ENCODE measurements at places on chromosomes 4 and X. TPM values are rescaled to one million over a fixed set of nuclear protein-coding genes. Genes with fewer than 3 reads are reported as not detected.
A peak's percentile ranks its signal among the peaks of the same experiment; 100 is the strongest.

Gene RAB9A
- 22.2 TPM for total RNA-seq

GRCh38 chr4:108813261-108813660, 50.4 kb upstream of the ETNPPL start:
- no peak for DNase-seq

Gene TEX13B
- total RNA-seq = not detected

DNA sequence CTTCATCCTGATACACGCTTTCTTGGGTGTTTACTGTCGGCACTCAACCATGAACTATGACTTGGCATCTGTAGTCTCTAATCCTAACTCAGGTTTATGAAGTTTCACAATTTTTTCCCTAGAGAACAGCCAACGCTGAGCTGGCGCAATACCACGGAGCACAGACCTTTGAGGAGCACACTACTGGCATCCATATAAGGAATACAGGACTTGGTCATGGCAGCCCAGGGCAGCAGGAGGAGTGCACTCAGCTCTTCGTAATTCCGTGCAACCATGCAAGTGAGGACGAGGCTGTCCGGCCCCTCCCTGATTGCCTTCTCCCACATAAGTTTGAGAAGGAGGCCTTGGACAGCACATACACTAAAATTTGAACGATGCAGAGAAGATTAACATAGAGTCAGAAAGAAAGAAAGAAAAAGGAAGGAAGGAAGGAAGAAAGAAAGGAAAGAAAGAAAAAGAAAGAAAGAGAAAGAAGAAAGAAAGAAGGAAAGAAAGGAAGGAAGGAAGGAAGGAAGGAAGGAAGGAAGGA, 41.0 kb upstream of the PDLIM5 start:
- peak; percentile 51 for DNase-seq

DNA sequence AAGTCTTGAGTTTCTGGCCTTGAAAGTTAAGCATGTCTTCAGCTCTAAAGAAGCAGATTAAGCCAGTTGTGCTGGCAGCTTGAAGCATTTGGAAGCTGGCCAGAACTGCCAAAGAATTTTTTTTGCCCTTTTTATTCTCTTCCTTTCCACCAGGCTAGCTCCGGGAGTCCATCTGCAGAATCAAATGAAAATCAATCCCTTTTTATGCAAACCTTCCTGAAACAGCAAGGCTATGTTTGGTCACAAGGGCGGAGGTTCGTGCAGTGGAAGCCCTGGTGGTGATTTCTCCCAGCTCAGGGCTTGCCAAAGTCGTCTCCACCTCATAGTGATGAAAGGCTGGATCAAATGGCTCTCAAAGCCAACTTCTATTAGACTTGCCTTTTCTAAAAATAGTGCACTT, 21.6 kb upstream of the C4orf54 start:
- DNase-seq = peak; percentile 43

DNA sequence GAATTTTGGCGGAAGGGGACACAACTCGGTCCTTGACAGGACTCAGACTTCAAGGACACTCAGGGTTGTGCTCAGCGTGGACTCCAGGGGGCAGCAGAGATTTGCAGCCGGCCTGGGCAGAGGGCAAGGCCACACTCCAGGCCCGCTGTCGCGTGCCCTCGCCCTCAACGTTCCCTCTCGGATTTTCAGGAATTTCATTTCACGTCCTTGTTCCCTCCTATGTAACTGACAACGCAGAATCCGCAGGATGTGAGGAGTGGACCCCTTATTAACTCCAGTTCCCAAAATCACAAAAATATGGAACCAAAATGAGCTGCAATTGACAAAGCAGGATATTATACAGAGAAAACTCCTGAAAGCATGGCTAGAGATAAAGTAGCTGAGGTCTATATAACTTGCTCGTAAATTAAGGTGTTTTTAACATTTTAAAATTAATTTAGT, 21.0 kb upstream of the DCTD start:
- DNase-seq = peak; percentile 72

- no peak for DNase-seq
Measured at GRCh38 chr4:151215295-151215694, 61.7 kb upstream of the PRSS48 start.

Gene SOD3
- 64.2 TPM for total RNA-seq

- DNase-seq = no peak
Measured at GRCh38 chr4:132651196-132651595, 497.9 kb upstream of the PCDH10 start.

DNA sequence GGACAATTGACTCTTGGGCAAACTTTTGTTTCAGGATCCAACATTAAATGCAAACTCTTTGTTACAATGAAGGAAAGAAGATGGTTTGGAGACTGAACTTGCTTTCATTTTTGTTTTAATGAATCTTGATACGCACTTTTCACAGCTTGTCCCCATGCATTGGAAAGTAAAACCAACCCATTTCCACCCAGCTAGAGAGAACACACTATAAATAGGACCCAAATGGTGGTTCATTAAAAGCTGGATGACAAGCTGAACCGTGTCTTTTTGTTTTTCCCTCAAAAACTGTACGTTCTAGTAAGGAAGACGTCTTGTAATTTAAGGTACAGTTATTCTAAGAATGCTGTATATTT, 95.3 kb upstream of the EGFL6 start:
- no peak for DNase-seq

- no peak for DNase-seq
Measured at GRCh38 chr4:154329268-154329868, 162.2 kb downstream of the DCHS2 start.

GRCh38 chrX:135354288-135354687, 45.0 kb downstream of the ETDC start:
- DNase-seq = no peak

DNA sequence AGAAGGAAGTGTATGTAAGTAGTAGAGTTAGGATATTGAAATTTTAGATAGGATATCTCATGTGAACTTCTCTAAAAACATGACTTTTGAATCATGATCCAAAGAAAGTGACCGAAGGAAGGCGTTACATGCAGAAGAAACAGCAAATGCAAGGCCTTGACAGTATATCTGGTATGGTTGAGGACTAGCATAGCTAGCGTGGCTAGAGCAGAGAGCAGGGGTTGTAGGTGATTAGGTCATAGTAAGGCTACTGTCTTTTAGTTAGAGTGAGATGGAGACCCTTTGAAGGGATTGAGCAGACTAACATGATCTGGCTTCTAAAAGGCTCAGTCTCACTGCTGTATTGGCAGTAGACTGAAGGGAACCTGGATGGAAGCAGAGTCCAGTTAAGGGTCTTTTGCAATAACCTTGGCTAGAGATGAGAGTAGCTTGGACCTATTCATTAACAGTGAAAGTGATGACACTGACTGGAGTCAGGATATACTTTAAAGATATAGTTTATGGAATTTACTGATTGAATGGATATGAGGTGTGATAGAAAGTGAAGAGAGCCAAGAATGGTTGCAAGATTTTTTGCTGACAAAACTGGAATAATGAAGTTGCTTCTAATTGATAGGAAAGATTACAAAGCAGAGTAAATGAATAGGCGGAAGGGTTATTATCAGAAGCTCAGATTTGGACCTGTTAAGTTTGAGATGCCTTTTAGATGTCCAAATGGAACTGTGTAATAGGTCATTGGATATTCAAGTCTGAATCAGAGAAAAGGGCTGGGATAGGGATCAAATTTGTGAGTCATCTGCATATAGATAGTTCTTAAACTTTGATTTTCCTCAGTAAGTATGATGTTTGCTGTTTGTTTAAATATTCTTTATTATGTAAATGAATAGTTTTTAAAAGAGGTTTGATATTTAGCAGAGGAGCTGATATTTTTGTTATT, 59.8 kb downstream of the MRPL1 start:
- DNase-seq = no peak
